ENCODE measurements at places on chromosomes 3 and 15.

- no peaks in the 10 kb centered on the region for H3K27me3 ChIP-seq
- no peaks in the 10 kb centered on the region for H3K4me1 ChIP-seq
- no peak for DNase-seq
- peaks cover 33% of the 10 kb centered on the region for H3K36me3 ChIP-seq
These were observed 13.3 kb downstream of the GYG1 start for GRCh38 chr3:149004622-149005021.

DNA sequence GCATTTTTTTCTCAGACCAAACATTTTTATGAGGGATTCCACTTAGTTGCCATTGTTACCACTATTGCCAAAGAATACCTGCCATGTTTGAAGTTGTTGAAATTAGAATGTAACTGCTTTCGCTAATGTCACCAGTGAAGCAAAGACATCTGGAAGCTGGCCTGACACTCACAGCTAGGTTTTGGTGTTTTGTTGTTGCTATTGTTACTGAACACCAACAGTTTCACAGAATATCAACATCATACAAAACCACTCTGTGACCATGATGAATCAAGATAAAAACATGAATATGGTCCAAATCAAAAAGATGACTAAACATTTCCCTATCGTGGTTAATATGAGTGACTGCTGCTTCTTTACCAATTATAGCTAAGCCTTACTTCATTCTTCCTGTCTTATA lies 6.9 kb upstream of the CFAP20DC start:
- no peak overlapping the region for H3K4me3 ChIP-seq
- no peaks in the 10 kb centered on the region for H3K36me3 ChIP-seq
- no peaks in the 10 kb centered on the region for H3K4me1 ChIP-seq
- no peak for DNase-seq
- H3K27me3 ChIP-seq: no peaks in the 10 kb centered on the region

- H3K4me1 ChIP-seq: no peaks in the 10 kb centered on the region
- no peaks in the 10 kb centered on the region for H3K27me3 ChIP-seq
- no peak for DNase-seq
- no peak overlapping the region for H3K27ac ChIP-seq
These were observed 50.1 kb upstream of the LEKR1 start for GRCh38 chr3:156776031-156776430.

GRCh38 chr3:51380601-51381332 lies 4.3 kb upstream of the MANF start:
- no peaks in the 10 kb centered on the region for H3K4me1 ChIP-seq
- DNase-seq: no peak
- no peaks in the 10 kb centered on the region for H3K36me3 ChIP-seq
- no peak overlapping the region for H3K27ac ChIP-seq
- no peaks in the 10 kb centered on the region for H3K27me3 ChIP-seq

All from right atrium auricular region (tissue), 2 donors.